Left ventricle myocardium superior (tissue), 1 donor: ENCODE measurements at places on chromosomes 2 and 18. TPM values are rescaled to one million over a fixed set of nuclear protein-coding genes. Genes with fewer than 3 reads are reported as not detected.

SLC19A3 gene
- total RNA-seq: 1.2 TPM

FBXO15 gene
- not detected for total RNA-seq

NT5DC4 gene
- total RNA-seq: not detected

SPIRE1 gene
- total RNA-seq: 41.0 TPM

SKA1 gene
- total RNA-seq: 0.20 TPM

TLX2 gene
- not detected for total RNA-seq

SERPINB10 gene
- not detected for total RNA-seq

IL1RL2 gene
- total RNA-seq: not detected

CYBRD1 gene
- total RNA-seq: 55.0 TPM

MYO7B gene
- 0.42 TPM for total RNA-seq

SEH1L gene
- total RNA-seq: 17.3 TPM

MARCO gene
- total RNA-seq: 7.2 TPM

ASAP2 gene
- total RNA-seq: 10.1 TPM

CYB5A gene
- total RNA-seq: 103 TPM

MRO gene
- total RNA-seq: 4.0 TPM

TRIM43 gene
- total RNA-seq: not detected

DUSP19 gene
- total RNA-seq: 12.1 TPM

KLF7 gene
- total RNA-seq: 22.2 TPM

TEX44 gene
- not detected for total RNA-seq

LRATD1 gene
- 1.7 TPM for total RNA-seq

CD302 gene
- total RNA-seq: 19.9 TPM

CD8B2 gene
- total RNA-seq: not detected

LRRC30 gene
- total RNA-seq: not detected

LONRF2 gene
- 17.5 TPM for total RNA-seq

RBBP8 gene
- 6.1 TPM for total RNA-seq

VWA3B gene
- not detected for total RNA-seq

TACR1 gene
- total RNA-seq: 0.07 TPM

SOWAHC gene
- total RNA-seq: 2.5 TPM

SERPINB2 gene
- total RNA-seq: not detected

HRH4 gene
- total RNA-seq: 0.17 TPM

REG1B gene
- not detected for total RNA-seq

POMC gene
- total RNA-seq: 5.3 TPM

CLIP4 gene
- total RNA-seq: 31.4 TPM

TXNL4A gene
- total RNA-seq: 91.0 TPM

ORC2 gene
- 26.1 TPM for total RNA-seq

APLF gene
- 3.9 TPM for total RNA-seq

FAM124B gene
- 1.2 TPM for total RNA-seq

MYL1 gene
- total RNA-seq: not detected

KCNF1 gene
- total RNA-seq: 0.17 TPM

CACNB4 gene
- total RNA-seq: 0.32 TPM

BOLL gene
- total RNA-seq: not detected

SKOR2 gene
- total RNA-seq: not detected

GNLY gene
- 2.3 TPM for total RNA-seq

STARD6 gene
- total RNA-seq: not detected

POTEC gene
- total RNA-seq: not detected

LRRTM4 gene
- total RNA-seq: 0.69 TPM

TBR1 gene
- not detected for total RNA-seq

NCK2 gene
- 39.9 TPM for total RNA-seq

PDE1A gene
- 16.9 TPM for total RNA-seq

GAREM1 gene
- total RNA-seq: 20.8 TPM

CABYR gene
- total RNA-seq: not detected
